Activated CD8-positive, alpha-beta memory T cell treated with anti-CD3 and anti-CD28 coated beads for 1 hour (primary cell): ENCODE measurements at places on chromosomes 5 and 9.

DNA sequence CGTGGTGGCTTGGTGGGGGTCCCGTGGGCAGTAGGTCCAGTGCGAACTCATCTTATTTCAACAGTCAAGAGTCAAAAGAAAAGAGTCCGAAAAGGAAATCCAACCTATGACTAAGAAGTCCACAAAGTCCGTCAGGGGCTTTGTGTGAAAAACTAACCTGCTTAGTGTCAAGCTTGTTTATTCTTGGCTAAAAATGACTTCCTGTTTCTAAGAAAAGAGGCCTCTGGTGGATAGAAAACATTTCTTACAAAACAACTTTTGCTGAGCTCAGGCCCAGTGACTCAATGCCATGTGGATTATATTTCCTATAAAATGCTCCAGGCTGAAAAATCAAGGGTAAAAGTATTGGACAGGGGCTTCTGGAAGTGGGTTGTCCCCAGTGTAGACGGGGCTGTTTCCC is 105.9 kb downstream of the GADD45G start:
- no peak for DNase-seq

DNA sequence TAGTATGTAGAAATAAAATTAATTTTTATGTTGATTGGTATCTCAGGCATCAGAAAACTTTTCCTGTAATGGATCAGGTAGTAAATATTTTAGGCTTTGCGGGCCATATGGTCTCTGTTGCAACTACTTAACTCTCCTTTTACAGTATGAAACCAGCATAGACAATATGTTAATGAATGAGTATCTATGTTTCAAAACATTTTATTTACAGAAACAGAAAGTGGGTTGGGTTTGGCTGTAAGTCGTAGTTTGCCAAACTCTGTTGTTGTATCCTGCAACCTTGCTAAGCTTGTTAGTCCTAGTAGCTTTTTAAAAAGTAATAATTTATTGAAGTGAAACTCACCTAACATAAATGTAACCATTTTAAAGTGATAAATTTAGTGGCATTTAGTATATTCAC is 132.1 kb downstream of the NR3C1 start:
- DNase-seq, result no peak

GRCh38 chr5:41925555-41925951 is 472 bp downstream of the FBXO4 start:
- DNase-seq, result no peak

DNA sequence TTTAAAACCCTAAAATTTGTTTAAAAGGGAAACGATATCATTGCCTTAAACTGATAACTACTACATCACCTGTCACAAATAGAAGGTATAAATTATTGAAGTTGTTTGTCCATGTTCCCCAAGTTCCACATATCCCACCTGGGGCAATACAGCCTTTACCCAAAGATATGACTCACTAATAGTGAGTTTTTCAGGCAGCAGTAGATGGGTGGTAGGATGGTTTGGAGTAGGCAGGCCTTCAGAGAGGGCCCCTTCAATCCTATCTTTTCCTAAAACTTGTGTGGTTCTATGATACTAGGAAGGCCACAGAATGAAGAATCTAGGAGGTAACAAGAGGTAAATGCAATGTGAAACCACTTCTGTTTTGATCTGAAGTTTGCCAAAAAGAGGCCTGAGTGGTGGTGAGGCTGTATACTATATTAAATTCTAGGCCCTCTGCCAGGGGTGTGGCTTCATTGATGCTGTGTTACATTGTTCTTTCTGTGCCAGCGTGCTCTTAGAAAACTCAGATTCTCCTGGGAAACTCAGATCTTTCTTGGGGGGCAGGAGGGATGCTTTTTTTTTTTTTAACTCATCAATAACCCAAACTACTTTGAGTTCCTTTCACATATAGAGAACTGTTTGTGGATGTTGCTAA is 7.2 kb downstream of the CYSTM1 start:
- no peak for DNase-seq

DNA sequence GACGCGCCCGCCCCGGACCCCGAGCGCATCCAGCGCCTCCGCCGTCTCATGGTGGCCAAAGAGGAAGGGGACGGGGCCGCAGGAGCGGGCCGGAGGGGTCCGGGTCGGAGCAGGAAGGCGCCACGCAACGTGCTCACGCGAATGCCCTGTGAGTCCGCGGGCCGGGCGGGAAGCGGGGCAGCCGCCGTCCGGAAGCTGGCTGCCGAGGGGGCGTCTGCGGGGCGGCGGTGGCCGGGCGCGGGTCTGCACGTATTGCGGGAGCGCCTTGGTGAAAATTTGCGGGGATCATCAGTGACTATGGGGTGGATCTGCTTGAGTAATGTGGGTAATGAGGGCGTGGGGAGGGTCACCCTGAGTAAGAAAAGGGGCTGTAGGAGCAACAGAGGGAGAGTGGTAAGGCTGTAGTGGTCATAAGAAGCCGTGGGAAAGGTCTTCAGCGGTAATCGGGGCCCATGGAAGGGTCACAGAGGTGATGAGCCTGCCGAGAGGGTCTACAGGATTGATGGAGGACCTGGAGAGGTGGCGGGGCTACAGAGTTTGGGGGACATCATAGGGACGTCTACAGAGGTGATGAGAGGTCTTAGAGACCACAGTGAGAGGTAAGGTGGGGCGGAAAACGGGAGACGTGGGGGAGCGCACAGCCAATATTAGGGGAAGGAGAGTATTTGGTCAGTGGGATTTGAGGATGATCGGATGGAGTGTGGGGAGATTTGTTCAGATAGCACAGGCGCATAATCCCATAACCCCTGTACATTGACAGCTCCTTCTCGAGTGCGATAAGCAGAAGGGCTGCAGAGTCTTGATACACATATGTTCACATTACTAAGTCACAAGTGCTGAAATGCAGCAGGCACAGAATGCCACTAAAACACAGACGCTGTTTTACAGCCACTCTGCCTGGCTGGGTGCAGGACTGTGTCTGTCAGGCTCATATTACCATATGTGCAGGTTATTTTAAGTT is 819 bp downstream of the LSM11 start:
- no peak for DNase-seq

DNA sequence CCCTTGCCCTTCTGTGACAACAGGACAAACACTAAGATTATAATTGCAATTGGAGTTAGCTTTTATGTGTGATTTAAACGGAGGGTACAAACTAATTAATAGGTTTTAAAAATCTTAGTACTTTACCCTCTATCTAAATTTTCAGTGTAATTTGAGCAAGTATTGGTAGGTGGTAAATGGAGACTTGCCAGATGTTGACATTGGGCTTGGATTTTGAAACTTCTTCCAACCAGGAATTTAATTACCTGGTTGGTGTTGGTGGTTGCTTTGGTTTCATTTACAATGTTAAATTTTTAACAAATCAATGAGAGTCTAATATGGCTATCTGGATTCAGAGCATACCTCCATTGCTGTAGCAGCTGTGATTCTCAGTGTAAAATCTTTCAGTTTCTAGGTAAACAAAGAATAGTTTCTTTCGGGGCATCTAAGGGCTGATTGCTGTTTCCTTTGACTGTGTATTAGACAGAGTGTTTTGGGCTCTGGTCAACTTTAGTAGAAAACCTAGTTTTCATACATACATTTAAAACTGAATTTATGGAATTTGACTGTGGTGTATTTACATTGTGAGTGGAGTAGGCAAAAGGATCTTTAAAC is 1.9 kb downstream of the DAPK1 start:
- DNase-seq, result no peak
